Stimulated activated CD4-positive, alpha-beta T cell treated with anti-CD3 and anti-CD28 coated beads, Interleukin-4, amount 100 ng/mL, for 1 hour (primary cell): ENCODE measurements at places on chromosomes 12 and 14.

DNA sequence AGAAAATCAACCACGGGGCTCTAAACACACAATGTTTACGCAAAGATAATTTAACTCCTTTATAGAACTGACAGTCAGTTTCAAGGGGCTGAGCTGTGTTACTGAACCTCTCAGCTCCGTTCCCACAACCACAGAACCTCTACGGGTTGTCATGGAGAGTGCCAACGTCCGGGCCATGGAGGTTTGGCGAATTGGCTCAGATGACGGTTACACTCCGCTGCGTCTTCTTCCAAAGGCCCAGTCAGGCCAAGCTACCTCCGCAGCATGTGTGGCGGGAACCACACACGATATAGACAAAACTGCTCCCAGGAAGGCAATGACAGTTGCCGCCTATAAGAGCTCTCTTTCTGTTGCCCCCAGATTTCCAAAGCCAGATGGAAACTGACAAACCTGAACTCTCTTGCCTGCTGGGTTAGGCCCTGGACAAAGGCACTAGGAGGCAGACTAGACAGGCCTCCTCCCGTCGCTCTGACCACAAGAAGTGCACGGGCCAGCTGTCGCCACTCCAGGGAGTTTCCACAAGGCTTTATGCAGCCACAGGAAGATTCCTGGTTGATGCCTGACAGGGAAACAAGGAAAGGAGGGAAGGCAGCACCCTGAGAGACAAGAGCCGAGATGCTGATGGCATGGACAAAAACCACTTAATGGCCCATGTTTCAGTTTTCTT, 30.3 kb downstream of the CCDC88C start:
- DNase-seq, result no peak

- no peak for DNase-seq
Measured at GRCh38 chr12:12364787-12365445, 8.0 kb downstream of the BORCS5 start.

DNA sequence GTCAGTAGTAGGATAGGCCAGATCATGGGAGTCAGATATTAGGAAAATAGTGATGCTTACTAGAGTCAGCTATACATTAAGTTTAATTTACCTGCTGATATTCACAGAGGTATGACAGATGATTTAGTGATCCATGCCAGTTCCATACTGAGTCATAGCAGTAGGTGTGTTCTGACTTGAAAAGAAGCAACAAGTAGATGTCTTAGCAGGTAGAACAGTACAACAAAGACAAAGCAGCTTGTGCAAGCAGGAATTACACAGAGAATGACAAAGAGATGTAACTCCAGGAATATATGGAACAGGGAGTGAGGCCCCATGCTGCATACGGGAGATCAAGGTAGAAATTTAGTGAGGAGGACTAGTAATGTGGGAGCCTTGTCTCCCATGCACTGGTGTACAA, 556.9 kb downstream of the SLC16A7 start:
- no peak for DNase-seq

- DNase-seq, result no peak
Measured at GRCh38 chr12:1527789-1528188, 66.6 kb downstream of the FBXL14 start.

GRCh38 chr14:23600322-23600707, 21.7 kb upstream of the JPH4 start:
- DNase-seq, result no peak

- peak; percentile 46 for DNase-seq
Measured at GRCh38 chr12:45216230-45216982, 511 bp downstream of the ANO6 start.

DNA sequence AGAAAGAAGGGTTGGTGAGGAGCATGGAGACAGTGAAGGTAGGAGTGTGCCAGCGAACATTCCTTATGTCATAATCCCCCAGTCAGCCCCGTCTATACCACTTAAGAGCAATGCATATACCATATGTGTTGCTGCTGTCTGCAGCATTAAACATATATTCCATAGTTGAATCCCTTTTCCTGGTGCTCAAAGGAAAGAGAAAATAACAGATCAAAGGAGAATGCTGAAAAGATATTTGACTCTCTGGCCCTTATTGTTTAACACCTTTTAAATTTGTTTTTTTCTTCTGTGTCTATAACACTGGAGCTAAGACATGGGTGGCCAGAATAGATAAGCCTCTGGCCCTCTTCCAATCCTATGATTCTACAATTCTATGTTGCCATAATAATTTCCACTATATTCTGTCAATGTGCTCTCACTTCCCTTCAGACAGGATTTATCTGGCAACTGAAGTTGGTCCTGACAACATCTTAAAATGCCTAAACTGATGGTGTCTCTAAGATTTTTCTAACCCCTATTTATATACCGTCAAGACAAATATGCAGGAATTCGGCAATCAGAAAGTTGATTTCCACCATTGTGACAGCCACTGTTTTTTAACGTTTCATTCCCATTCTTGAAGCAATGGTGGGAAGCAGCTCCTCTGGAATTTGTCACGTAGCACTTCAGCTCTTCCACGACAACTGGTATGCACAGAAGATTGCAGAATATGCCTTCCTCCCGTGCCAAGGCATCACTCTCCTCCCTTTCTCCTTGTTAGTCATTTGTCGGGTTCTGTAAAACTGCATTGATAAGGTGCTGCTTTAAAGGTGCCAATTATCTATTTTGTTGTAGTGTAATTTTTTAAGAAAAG, 204.7 kb downstream of the BCAT1 start:
- DNase-seq, result no peak

DNA sequence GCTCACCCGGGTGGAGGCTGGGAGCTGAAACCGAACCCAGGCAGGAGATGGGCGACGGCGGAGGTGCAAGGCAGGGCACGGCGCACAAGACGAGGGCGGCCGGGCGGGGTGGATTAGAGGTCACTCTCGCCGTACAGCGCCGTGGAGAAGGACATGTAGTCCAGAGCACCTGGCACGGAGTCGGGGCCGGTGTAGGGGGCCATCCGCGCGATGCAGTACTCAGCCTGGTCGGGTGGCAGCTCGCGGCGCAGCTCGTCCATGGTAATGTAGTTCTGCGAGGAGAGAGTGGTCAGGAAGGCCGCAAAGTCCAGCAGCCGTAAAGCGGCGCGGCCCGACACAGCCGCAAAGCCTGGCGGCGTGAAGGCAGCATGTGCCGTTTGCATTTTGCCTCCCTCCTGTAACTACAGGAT, 81.9 kb upstream of the ZFP36L1 start:
- peak; percentile 32 for DNase-seq

GRCh38 chr14:58541633-58542022, 96.1 kb upstream of the DACT1 start:
- no peak for DNase-seq

DNA sequence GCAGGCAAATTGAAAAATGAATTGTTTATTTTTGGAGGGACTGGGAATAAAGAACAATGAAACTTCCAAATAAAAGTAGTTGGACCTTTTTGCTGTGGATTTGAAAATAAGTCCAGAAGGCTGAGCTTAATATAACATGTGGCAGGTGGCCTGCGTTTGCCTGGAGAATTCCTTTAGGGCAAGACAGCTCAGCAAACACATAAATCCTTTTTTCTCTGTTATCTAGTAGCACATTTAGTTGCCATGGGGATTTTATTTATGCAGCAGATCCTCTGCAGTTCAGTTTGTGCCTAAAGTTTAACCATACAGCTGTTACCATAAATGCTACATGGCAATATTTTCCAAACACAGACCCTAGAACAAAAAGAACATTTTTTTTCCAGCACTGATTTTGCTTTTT, 180.0 kb downstream of the NPAS3 start:
- DNase-seq, result no peak

DNA sequence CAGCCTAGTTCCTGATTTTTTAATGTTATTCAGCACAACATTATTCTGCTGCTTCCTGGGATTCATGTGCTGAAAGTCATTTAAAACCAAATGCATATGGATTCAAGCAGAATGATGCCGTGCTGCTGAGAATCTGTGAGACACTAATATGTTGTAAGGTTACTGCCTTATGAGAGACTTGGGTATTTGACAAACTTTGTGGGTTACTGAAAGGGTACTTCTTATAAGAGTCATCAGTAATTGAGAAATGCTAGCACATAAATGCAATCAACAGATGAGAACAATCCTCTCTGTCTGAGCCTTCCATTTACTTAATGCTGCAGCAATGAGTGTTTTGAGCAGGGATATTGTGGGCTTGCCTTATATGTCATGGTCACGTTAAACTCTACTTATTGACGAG, 175.7 kb downstream of the NPAS3 start:
- no peak for DNase-seq

GRCh38 chr14:100285913-100286400, 20.3 kb downstream of the SLC25A29 start:
- no peak for DNase-seq

DNA sequence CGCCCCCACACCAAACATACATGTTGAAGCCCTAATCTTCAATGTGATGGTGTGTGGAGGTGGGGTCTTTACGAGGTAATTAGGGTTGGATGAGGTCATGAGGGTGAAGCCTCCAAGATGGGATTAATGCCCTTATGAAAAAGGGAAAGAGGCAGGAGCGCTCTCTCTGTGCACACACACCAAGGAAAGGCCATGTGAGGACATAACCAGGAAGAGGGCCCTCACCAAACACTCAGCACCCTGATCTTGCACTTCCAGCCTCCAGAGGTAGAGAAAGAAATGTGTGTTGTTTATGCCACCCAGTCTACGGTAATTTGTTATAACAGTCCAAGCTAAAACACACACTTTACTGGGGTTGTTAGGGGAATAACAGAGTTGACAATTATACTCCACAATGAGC, 14.6 kb upstream of the PITPNM2 start:
- no peak for DNase-seq

- DNase-seq, result no peak
Measured at GRCh38 chr14:52891800-52892199, 59.0 kb downstream of the FERMT2 start.

DNA sequence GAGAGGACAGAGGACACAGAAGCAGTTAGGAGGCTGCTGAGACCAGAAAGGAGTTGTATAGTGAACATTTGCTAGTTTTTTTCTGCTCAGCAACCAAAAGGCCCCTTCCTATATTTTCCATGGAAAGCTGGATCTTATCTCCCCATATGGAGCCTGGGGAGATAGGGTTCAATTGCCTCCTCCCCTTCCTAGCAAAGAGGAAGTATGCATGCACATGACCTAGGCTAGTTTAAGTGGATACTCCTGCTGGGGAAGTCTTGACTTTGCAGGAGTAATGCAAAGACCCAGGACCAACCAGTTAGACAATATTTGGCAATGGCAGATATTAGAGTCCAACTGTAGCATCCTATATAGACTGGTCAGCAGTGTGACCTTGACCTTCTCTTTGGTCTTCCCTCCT, 15.1 kb downstream of the CHD8 start:
- no peak for DNase-seq

GRCh38 chr14:74917646-74918081, 5.4 kb downstream of the RPS6KL1 start:
- DNase-seq, result no peak

- no peak for DNase-seq
Measured at GRCh38 chr14:95993768-95994592, 45.2 kb upstream of the C14orf132 start.

GRCh38 chr12:100718187-100718586, 76.4 kb upstream of the ANO4 start:
- no peak for DNase-seq

DNA sequence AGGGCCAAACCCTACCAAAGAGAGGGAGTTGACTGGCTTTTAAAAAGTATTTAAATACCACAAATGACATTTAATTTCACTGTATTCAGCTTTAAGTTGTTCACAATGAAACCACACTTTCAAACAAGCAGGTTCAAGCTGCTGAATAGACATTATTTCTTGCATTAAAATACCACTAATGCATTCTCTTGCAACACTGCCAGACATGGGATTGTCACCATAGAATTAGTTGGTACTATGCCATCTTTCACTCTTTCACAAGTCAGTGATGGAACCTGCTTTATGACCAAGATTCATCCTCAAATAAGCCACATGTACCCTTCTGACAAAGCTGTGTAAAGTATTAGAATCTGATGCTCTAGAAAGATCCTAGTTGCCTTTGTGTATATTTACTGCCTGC, 239.4 kb downstream of the PAWR start:
- DNase-seq, result no peak

GRCh38 chr14:93744176-93744575, 44.1 kb downstream of the PRIMA1 start:
- DNase-seq, result no peak

GRCh38 chr14:72462056-72462455, 431.8 kb downstream of the DPF3 start:
- no peak for DNase-seq

GRCh38 chr12:89319122-89319521, 33.2 kb downstream of the DUSP6 start:
- DNase-seq, result no peak
